ENCODE measurements at places on chromosomes 16 and 17. TPM values are rescaled to one million over a fixed set of nuclear protein-coding genes. Genes with fewer than 3 reads are reported as not detected.

GRCh38 chr17:65278050-65278819 is 141.1 kb downstream of the RGS9 start:
- DNase-seq = peak; percentile 59

The CACNA1H gene
- total RNA-seq = 7.8 TPM

GRCh38 chr16:24988593-24989338 is 26.4 kb downstream of the ARHGAP17 start:
- DNase-seq = no peak

DNA sequence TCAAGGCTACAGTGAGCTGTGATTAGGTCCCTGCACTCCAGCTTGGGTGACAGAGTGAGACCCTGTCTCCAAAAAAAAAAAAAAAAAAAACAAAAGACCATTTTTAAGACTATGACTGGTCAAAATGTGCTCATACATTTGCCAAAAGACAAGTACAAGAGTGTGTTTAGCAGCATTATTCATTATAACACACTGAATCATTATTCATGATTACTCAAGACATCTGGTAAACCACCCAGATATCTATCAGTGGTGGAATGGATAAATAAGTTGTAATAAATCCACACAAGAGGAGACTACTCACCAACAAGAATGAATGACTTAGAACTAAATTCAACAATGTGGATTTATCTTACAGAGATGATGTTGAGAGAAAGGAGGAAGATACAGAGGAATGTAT is 716.3 kb downstream of the MAF start:
- DNase-seq = no peak

- peak; percentile 35 for DNase-seq
Measured at GRCh38 chr16:1154291-1154886, 1.5 kb downstream of the CACNA1H start.

The ARL17B gene
- total RNA-seq = 12.0 TPM

All from right cardiac atrium (tissue), 5 donors.